ENCODE measurements at places on chromosomes 4 and X.

- DNase-seq = no peak
These were observed 452.5 kb upstream of the SMIM31 start for GRCh38 chr4:164301430-164301829.

DNA sequence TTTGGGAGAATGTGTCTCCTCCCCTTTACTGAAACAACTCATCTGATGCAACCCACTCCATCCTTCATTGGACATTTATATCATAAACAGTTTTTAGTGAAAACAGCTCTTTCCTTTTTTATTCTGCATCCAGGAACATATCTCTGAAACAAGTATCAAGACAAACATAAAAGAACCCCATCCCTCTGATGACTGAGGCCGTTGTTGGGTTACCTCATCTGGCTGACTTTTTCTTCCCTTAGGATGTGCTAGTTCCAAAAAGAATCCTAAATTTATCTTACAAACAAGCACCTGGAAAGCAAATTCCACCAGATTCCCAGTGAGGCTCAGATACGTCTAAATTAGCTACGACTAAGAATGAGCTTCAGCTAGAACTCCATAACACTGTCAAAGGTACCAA is 483.7 kb upstream of the INTU start:
- DNase-seq = no peak

GRCh38 chr4:37595875-37596680 is 90.1 kb downstream of the RELL1 start:
- DNase-seq = no peak

- DNase-seq = no peak
These were observed 365.5 kb upstream of the BOD1L1 start for GRCh38 chr4:13992975-13993520.

DNA sequence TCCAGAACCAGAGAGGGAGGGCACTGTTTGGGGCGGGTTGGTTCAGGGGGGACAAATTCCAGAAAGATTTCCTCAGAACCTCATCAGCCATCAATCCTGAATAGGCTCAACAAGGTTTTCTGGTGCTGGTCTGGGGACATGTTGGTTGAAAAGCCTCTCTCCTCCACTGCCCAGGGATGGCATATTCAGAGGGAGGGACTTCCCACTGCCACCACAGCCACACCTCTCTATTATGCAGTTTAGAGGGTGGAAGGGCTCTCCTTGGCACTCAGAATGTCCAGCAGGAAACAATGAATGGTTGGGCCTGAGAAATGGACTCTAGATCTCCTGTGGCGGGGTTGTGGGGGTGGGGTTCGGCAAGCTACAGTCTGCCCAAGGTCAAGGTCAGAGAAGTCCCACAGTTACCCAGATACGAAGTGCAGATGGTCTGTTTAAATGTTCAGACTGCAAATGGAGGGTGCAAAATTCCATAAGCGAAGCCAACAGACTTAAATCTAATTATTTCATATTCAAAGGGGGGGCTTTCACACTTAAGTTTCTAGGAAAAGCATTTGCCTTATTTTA is 70.7 kb downstream of the LEF1 start:
- DNase-seq = no peak

DNA sequence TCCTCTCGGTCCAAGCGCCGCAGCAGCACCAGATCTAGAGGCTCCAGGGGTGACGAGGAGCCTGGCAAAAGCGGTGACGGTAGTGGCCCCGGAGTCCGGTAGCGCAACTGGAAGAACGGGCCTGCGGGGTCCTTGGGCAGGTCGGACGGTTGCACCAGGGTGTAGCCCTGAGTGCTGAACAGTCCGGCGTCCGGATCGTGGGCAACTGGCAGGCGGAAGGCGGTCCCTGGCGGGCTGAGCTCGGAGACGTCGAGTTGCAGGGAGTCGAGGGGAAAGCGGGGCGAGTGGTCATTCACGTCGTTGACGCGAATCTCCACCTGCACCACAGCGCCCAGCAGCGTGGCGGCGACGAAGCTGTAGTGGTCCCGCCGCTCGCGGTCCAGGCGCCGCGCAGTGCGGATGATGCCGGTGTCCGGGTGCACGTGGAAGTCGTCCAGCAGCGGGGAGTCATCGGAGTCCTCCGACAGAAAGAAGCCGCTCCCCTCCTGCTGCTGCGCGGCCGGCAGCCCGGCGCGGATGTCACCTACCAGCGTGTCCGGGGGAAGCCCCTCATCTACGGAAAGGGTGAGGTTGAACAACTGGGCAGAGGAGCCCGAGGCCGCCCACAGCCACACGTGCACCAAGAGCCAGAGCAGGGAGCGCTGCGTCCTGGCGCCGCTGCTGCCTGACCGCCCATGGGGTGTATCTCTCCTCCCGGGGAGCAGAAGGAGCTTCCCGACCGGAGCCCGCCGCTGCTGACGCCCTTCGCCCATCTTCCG is 837 bp downstream of the DCHS2 start:
- peak; percentile 61 for DNase-seq

DNA sequence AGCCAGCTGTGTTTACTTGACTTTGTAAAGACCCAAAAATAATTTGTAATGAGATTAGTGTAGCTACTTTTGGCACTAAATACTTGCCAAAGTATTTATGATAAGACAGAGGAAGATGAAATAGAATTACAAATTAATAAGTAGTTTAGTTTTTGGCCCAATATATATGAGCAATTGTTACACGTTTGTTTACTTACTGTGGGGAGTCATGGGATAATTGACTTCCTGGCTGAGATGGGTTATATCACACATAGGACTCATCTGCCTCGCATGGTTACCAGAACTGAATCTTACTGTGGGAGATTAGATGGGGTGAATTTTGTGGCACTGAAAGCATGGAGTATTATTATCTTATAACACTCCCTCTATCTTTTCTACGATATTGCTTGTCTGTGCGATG is 66.6 kb downstream of the INTS12 start:
- DNase-seq = no peak

- peak; percentile 28 for DNase-seq
These were observed 239.7 kb upstream of the KLF3 start for GRCh38 chr4:38424151-38424871.

DNA sequence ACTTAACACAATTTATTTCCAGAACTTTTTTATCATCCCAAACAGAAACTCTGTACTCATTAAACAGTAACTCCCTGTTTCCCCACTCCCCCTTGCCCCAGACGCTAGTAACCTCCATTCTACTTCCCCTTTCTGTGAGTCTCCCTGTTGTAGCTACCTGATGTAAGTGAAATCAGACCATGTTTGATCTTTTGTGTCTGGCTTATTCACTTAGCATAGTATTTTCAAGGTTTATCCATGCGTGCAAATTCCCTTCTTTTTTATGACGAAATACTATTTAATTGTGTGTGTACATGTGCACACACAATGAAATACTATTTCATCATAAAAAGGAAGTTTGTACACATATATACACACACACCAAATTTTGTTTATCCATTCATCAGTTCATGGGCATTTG is 5.2 kb downstream of the PKD2 start:
- DNase-seq = no peak

DNA sequence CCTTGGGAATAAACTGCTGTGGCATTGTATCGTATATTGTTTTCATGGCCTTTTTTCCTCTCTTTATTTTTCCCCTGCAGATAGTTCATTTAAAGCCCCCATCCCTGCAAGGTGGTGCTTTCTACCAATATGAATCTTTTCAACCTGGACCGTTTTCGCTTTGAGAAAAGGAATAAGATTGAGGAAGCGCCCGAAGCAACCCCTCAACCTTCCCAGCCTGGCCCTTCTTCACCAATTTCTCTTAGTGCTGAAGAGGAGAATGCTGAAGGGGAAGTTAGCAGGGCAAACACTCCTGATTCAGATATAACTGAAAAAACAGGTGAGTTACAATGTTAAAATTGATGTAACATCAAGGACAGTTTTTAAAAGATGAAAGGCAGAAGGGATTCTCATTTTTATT is 601 bp downstream of the SMARCAD1 start:
- no peak for DNase-seq

GRCh38 chr4:3701736-3702560 is 64.2 kb upstream of the ADRA2C start:
- DNase-seq = no peak

DNA sequence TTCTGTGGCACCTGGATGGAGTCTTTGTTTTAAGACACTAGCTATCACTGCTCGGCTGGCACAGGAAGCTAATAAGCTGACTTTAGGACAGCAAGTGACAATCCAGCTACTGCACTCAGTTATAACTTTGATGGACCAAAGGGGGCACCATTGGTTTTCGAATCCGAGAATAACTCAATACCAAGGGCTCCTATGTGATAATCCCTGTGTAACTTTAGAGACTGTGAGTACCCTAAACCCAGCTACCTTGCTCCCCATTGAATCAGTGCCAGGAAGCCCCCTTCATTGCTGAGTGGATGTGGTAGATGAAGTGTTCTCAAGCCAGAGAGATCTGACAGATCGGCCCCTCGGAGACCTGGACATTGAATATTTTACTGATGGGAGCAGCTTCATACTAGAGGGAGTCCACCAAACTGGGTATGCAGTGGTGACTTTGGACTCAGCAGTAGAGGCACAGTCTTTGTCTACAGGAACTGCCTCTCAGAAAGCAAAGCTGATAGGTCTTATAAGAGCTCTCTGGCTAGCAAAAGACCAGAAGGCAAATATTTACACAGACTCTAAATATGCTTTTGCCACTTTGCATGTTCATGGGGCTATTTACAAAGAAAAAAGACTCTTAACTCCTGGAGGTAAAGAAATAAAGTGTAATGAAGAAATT is 35.5 kb upstream of the UGT2B7 start:
- no peak for DNase-seq

DNA sequence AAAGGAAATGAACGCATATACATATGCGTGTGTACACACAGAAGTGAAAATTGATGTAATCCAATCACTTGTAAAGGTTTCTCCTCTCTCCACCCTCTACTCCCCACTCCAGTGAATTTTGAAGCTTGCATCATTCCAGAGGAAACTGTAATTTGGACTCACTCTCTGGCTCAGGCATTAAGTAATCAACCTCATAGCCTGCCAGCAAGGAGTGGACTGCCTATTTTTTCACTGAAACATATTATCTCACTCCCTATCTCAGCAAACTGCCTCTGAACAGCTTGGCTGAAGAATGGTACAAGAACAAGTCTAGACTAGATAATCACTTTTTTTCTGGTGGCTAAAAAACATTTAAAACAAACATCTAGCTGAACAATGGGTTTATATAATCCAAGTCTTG is 124.2 kb downstream of the C4orf51 start:
- no peak for DNase-seq

- DNase-seq = no peak
These were observed 10.3 kb upstream of the LSM6 start for GRCh38 chr4:146165221-146165620.

GRCh38 chr4:11633430-11633829 is 204.7 kb upstream of the HS3ST1 start:
- DNase-seq = no peak

GRCh38 chrX:20595928-20596575 is 329.3 kb upstream of the RPS6KA3 start:
- DNase-seq = no peak

DNA sequence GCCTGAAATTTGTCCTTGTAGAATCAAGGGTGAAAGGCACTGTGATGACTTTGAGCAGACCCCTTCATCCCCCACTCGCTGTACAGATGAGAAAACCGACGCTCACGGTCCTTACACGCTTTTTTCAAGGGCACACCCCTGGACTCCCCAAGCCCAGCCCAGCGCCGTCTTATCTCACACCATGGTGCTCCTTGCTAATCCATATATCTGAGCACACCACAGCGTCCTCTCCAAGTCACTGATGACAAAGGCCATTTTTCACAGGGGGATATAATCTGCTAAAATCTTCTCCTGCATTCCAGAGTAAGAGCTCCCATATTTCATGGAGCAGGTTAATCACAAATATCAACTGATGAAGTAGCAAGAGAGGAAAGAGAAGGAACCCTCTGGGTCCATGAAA is 486.3 kb downstream of the BCOR start:
- DNase-seq = no peak

GRCh38 chrX:3136161-3136961 is 95.1 kb downstream of the ARSF start:
- no peak for DNase-seq

DNA sequence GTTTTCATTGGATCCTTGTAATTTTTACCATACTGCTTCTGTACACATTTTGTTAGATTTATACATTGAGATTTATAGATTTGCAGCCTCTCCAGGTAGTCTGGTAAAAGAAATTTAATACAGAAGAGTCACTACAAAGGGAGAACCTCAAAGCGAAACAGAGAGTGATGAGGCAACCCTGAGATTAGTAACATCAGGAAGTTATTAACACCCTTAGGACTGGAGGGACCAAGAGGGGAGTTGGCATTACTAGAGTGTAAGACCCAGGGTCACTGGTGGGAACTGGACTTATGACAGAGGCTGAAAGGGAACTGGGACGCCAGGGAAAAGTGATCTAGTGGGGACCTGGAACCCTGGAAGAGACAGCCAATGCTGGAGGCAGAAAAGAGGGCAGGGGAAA is 20.6 kb upstream of the MAML3 start:
- DNase-seq = no peak

DNA sequence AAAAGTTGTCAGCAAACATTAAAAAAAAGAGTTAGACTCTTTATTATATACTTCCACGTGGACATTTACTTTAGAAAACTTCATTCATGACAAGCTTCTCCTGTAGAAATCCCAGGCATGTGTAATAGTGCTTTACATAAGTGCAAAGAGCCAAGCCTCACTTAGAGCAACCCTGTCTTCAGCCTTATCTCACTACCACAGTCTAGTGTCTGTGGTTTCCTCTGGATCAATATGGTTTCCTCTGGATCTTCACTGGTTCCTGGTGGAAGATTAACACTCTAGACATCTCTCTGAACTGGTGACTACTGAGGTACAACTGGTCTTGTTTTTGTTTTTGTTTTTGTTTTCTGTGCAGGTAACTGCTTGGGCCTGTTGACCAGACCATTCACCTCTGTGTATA is 18.4 kb upstream of the ARMCX5 start:
- DNase-seq = no peak

DNA sequence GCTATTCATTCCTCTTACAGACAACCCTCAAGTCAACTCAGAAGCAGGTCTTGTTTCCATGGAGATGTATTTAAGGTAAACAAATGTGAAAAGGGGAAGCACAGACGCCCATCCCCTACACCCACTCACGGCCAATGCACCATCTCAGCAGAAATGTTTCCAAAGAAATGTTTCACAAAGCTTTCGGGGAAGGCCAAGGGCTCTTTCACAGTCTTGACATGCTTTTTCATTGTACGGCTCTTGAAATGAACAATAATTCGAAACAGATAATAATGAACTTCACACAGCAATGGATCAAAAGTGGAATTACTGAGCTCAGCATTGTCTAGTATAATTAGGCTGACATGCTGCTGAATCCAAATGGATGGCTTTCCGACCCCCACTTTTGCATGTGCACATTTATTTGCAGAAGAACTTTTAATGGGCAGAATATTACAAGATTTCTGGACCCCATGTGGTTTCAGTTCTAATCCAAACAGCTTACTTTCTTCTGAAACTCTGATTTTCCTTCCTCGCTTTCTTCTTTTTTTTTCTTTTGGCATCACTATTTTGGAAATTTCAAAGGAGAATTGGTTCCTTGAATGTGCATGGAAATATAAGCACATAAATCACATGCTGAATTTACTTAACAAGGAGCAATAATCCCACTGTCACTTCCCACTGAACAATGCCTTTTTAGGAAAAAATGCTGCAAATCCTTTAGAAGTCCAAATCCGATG is 160.9 kb downstream of the SMIM20 start:
- no peak for DNase-seq
